ENCODE measurements at places on chromosomes 16 and 17.

GRCh38 chr16:27826893-27827289 is 236.6 kb downstream of the GSG1L start:
- DNase-seq = no peak

DNA sequence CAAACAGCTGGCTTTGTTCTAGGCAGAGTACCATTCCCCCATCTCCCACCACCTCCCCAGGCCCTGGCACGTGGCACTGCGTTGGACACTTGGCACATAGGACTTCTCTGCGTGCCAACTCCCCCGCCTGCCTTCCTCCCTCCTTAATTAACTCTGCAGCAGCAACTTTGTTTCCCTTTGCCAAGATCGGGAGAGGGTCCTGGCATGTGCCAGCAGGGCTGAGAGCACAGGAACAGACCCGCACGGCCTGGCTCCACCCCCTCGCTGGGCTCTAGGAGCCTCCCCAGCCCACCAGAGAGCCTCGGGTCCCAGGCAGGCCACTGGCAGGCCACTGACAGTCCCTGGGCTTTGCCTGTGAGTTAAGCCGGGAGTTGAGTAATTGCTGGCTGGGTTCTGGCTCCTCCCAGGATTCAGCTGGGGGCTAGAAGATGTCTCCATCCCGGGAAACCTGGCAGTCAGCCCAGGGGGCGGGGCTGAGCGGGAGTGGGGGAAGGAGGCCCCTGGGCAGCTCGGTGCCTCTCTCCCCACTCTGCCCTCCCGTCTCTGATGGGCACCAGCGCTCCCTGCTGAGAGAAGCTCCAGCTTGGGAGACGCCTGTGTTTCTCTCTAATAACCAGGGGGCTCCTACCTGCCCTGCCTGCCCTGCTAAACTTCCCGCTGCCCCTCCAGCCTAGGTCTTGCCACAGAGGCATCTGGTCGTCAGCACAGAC is 224.0 kb upstream of the TNRC6C start:
- peak; percentile 14 for DNase-seq

- peak; percentile 28 for DNase-seq
These were observed 15.9 kb downstream of the CHAD start for GRCh38 chr17:50452630-50453300.

- no peak for DNase-seq
These were observed 53.0 kb downstream of the PECAM1 start for GRCh38 chr17:64337676-64338075.

Measured in HL-60 (cell line).